Activated T-helper 1 cell treated with anti-CD3 and anti-CD28 coated beads, Interleukin-2, amount 50 U/mL, for 16 hours (primary cell): ENCODE measurements at places on chromosomes 11 and 22.

DNA sequence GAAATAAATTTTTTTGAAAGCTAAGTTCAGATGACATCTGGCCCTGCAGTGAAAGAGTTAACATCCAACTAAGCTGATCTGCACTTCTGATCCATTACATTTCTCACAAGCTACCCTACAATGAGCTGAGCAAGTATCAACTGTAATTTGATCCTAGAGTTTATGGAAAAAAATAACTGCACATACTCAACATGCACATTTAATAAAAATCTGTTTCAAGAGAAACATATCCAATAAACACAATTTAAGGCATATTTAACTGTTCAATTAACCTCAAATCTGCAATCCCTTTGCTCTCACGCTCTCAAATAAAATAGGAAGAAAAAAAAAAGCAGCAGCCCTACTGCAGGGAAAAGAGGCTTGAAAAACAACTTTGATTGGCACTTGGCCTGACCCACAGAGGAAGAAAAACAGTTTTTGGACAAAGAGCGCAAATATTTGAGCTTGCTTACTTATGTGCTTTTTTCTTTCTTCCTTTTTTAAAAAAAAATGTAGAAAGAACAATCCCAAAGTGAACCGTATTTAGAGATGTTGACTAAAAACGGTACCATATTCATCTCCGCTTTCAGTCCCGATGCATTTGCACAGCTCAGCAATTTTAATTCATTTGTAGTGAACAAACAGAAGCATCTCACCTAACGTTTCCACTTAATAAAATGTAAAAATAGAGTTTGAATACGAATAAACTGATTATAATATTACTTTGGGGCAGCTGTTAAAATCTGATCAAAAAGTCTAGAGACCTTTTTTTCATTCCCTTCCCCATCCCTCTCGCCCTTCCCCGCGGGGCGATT is 1.6 kb downstream of the SESN3 start:
- DNase-seq = no peak

- DNase-seq = no peak
Observed at GRCh38 chr11:69320326-69320725, 26.4 kb downstream of the MYEOV start.

DNA sequence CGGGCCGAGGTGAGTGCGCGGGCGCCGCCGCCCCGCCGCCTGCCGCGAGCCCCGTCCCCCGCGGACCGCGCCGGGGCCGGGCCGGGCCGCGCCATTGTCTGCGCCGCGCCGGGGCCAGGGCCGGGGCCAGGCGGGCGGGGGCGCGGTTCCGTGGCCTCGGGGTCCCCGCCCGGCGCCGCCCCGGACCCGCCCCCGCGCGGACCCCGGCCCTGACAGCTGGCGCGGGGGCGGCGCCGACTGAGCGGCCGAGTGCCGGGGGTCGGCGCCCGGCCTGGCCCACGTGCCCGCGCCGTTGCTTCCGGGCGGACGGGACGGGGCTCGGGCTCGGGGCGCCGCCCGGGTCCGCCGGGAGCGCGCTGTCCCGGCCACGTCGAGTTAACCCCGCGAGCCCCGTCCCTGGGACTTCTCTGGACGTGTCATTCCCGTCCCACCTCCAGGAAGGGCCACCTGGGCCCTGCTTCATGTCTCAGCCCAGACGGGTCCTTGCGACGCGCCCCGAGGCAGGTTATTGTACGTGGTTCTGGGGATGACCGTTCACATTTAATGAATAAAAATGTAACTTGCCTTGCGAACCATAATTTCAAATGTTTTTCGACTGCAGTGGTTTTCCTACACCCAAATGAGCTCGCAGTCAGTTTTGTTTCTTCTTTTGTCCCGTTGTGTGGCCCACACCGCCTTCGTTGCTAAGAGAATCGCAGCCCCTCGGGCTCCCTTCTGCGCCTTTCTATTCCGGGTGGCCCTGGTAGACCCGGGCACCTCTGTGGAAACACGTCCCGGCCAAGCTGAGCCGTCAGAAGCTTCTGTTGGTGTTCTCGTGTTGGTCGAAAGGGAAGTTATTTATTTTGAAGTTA is 562 bp downstream of the ZBED4 start:
- DNase-seq = no peak

- DNase-seq = no peak
Observed at GRCh38 chr11:27913650-27914049, 194.3 kb downstream of the KIF18A start.
